NCI-H1417 (cell line): ENCODE measurements at places on chromosomes 5 and 9.

GRCh38 chr5:96816411-96816939 lies 8.7 kb upstream of the ERAP1 start:
- DNase-seq, result no peak

- peak; percentile 77 for DNase-seq
These were observed 18.2 kb downstream of the S100Z start for GRCh38 chr5:76867827-76868693.

DNA sequence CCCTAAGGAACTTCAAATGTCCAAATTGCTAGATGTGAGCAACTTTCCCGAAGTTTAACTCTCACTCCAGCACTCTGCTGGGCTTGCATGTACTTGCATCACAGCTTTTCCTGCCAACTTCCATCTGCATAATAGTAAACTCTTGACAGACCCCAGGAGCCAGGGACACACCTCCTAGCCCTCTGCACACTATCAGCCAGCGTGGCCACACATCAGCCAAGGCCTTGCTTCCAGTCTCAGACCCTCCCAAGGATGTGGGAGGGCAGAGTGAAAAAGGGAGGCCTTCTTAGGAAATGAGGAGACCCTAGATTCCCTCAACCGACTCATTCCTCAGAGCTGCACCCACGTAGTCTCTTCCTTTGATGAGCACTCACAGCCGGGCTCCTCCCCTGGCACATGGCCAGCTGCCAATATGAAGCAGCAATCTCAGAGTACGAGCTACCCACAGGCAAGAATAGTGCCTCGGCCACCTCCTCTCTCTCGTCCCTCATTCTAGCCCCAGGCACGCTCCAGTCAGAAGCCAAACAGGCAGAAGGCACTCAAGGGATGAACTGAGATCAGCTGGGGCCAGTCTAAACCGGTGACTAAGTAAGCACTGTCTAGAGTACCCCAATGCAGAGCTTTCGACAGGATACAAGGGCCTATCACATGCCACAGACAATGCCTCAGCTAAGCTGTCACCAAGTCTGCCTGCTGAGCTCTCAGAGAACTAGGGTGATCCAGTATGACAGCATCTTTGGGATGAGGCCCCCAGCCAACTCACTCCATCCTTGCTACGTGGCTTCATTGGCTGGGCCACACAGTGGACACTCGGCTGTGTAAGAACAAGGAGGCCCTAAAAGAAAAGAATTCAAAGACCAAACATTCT lies 2.3 kb downstream of the P4HA2 start:
- peak; percentile 75 for DNase-seq

DNA sequence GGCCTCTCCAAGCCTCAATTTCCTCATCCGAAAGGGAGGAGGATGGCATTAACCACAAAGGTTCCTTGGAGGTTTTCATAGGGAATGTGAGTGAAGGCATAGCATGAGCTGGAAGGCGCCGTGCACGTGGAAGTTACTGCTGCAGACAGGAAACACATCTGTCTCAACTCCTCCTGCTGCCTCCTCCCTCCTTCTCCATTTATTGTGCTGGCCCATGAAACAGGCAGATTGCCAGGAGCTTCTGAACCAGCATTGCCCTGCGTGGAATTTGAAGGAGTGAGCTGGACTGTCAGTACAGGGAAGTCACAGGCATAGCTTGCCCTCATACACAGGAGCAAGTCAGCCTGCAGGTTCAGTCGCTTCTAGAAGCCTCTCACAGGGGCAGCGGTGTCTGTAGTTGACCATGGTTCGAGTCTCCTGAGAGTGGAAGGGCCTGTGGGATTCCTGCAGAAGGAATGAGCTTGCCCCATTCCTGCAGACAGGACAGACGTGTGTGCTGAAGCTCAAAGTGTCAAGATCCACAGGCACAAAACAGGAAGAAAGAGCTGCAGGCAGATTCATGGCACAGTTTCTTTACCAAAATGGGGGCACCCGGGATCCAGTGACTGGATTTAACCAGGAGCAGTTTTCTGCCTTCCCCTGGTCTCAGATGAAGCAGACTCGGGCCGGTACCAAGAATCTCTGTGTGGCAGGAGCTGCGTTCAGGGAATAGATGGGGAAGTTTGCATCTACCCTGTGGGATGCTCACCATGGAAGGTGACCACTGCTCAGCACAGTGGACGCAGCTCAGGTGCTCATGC lies 48.7 kb upstream of the CTSL start:
- DNase-seq, result no peak

DNA sequence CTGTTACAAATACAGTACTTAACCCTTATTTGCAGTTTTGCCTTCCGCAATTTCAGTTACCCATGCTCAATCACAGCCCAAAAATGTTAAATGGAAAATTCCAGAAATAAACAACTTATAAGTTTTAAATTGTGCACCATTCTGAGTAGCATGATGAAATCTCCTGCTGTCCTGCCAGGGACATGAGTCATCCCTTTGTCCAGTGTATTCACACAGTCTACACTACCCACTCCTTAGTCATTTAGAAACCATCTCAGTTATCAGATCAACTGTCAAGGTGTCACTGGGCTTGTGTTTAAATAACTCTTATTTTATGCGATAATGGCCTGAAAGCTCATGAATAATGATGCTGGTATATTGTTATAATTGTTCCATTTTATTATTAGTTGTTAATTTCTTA lies 95.8 kb downstream of the PLCXD3 start:
- no peak for DNase-seq

- DNase-seq, result no peak
These were observed 28.5 kb downstream of the TSPAN17 start for GRCh38 chr5:176675676-176676360.

DNA sequence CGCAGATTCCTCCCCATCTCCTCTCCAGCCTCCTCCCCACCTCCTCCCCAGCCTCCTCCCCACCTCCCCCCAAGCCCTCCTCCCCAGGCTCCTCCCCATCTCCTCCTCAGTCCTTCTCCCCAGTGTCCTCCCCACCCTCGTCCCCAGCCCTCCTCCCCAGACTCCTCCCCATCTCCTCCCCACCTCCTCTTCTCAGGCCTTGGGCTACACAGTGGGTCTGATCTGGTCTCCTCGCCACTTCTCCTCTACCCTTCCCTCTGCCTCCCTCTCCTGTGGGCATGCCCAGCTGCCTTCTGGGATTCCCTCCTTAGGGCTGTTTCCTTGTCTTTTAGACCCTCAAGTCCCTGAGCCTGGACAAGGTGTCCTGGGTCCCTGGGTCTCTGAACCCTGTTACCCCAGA lies 28.3 kb downstream of the CXXC5 start:
- DNase-seq, result no peak
